ENCODE measurements at places on chromosomes 3 and 15. TPM values are rescaled to one million over a fixed set of nuclear protein-coding genes. Genes with fewer than 3 reads are reported as not detected.

DNA sequence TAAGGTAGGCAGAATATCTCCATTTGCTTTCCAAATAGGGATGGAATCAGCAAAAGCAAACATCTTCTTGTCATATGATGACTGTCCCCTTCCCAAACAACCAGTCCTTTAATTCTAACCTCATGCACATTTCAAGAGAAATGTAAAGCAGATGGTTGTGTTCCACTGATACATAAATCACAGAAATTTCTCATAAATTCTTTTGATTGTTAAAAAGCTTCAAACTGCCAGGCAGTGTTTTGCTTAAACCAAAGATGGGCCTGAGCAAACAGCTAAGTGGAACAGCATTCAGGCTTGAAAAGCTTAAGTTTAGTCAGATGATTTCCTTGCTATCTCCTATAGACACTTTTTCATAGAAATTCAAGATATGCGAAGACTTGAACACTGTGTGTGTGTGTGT, 74.3 kb upstream of the SOX2 start:
- H3K27ac ChIP-seq, result no peak overlapping the region
- no peak for DNase-seq
- H3K4me3 ChIP-seq, result no peak overlapping the region
- H3K36me3 ChIP-seq, result no peaks in the 10 kb centered on the region
- no peaks in the 10 kb centered on the region for H3K27me3 ChIP-seq
- no peaks in the 10 kb centered on the region for H3K4me1 ChIP-seq

The GCHFR gene
- total RNA-seq, result 50.8 TPM

DNA sequence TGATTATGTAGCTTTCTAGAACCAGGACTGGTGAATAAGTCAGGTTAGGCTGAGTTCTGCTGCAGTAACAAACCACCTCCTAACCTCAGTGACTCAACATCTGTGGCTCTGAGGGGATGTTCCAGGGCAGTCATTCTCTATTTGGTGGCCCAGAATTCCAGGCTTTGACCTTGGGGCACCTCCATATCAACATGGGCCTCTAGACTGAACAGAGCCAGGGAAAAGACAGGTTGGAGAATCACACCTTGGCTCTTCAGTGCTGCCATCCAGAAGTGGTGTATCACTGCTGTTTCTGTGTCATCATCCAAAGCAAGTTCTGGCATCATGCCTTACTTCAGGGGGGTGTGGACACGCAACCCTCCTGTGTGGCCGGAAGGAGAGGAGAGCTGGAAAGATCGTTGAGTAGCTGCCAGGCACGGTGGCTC, 15.3 kb downstream of the ZBTB47 start:
- H3K27ac ChIP-seq, result no peak overlapping the region
- no peaks in the 10 kb centered on the region for H3K27me3 ChIP-seq
- H3K36me3 ChIP-seq, result no peaks in the 10 kb centered on the region
- H3K4me1 ChIP-seq, result no peaks in the 10 kb centered on the region
- DNase-seq, result no peak

DNA sequence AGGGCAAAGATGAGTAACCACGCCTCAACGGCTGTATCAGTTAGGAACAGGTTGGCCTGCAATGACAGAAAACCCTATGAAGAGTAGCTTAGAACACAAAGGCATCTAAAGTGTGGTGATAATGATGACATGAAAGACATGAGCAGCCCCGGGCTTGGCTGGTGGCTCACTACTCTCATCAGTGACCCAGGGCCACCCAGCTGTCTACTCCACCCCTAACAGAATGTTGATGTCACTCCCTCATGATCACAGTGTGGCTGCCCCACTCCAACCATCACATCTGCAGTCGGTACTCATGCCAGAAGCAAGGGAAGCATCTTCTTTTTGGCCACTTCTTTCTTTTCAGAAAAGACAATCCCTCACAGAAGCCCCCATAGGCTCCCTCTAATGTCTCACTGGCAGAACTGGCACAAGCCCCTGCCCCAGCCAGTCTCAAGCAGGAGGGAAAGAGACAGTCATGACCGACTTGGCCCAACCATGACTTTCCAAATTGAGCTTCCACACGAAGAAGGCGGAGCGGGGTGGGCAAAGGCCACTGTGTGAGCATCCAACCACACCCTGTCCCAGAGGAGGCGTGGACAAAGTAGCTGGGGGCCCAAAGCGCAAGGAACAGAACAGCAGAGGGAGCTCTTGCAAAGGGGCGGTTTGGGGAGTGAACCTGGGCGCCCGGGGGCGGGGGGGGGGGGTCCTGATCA, 72.0 kb upstream of the IQSEC1 start:
- no peak overlapping the region for H3K27ac ChIP-seq
- DNase-seq, result no peak
- H3K4me1 ChIP-seq, result peaks cover 11% of the 10 kb centered on the region
- no peak overlapping the region for H3K4me3 ChIP-seq
- H3K27me3 ChIP-seq, result no peaks in the 10 kb centered on the region
- no peaks in the 10 kb centered on the region for H3K36me3 ChIP-seq

GRCh38 chr3:24522146-24522579, 27.5 kb upstream of the THRB start:
- H3K27me3 ChIP-seq, result peaks cover 28% of the 10 kb centered on the region
- DNase-seq, result no peak
- no peaks in the 10 kb centered on the region for H3K36me3 ChIP-seq
- H3K4me1 ChIP-seq, result no peaks in the 10 kb centered on the region

The LTF gene
- not detected for total RNA-seq

The CELF6 gene
- total RNA-seq, result 0.70 TPM

- no peak overlapping the region for H3K27ac ChIP-seq
- no peaks in the 10 kb centered on the region for H3K27me3 ChIP-seq
- peaks cover 5% of the 10 kb centered on the region for H3K36me3 ChIP-seq
- no peak overlapping the region for H3K4me3 ChIP-seq
- H3K4me1 ChIP-seq, result no peaks in the 10 kb centered on the region
- DNase-seq, result no peak
These were observed 7.2 kb upstream of the MAP4 start for GRCh38 chr3:48023377-48023776.

- DNase-seq, result no peak
- no peak overlapping the region for H3K27ac ChIP-seq
- H3K27me3 ChIP-seq, result no peaks in the 10 kb centered on the region
- no peaks in the 10 kb centered on the region for H3K36me3 ChIP-seq
- no peak overlapping the region for H3K4me3 ChIP-seq
These were observed 109.7 kb upstream of the FAM3D start for GRCh38 chr3:58776231-58776630.

The NCBP2 gene
- 52.4 TPM for total RNA-seq

GRCh38 chr3:127847236-127847720, 25.0 kb upstream of the MGLL start:
- H3K27me3 ChIP-seq, result peaks cover 20% of the 10 kb centered on the region
- no peaks in the 10 kb centered on the region for H3K36me3 ChIP-seq
- no peak for DNase-seq
- no peaks in the 10 kb centered on the region for H3K4me1 ChIP-seq
- H3K4me3 ChIP-seq, result no peak overlapping the region

- DNase-seq, result no peak
- H3K36me3 ChIP-seq, result no peaks in the 10 kb centered on the region
- no peak overlapping the region for H3K27ac ChIP-seq
These were observed 805.4 kb upstream of the ALCAM start for GRCh38 chr3:104561324-104561723.

DNA sequence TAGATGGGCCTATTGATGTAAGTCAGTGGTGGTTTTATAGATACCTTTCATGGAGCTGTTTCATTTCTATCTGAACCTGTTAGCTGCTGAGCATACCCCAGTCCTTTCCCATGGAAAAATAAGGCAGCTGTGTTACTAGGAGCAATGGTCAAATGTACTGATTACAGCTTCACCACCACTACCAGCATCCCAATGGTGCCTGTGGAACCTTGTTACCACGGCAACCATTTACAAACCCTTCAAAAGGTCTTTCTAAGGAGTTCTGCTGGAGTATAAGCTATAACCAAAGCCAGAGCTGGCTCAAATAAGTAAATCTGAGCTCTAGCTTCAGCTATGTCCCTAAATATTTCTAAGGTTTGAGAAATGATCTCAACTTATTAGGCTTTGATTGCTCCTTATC, 133.4 kb upstream of the ACP3 start:
- no peak for DNase-seq
- no peak overlapping the region for H3K4me3 ChIP-seq
- H3K36me3 ChIP-seq, result no peaks in the 10 kb centered on the region
- no peak overlapping the region for H3K27ac ChIP-seq

- H3K36me3 ChIP-seq, result no peaks in the 10 kb centered on the region
- H3K4me3 ChIP-seq, result no peak overlapping the region
- H3K4me1 ChIP-seq, result peaks cover 30% of the 10 kb centered on the region
- H3K27me3 ChIP-seq, result peaks cover 53% of the 10 kb centered on the region
- DNase-seq, result no peak
- no peak overlapping the region for H3K27ac ChIP-seq
These were observed 12.8 kb downstream of the FOXL2 start for GRCh38 chr3:138933981-138934691.

GRCh38 chr3:124351430-124352148, 359.7 kb upstream of the ROPN1 start:
- no peaks in the 10 kb centered on the region for H3K36me3 ChIP-seq
- no peak overlapping the region for H3K4me3 ChIP-seq
- H3K4me1 ChIP-seq, result no peaks in the 10 kb centered on the region
- H3K27ac ChIP-seq, result no peak overlapping the region

- no peak overlapping the region for H3K4me3 ChIP-seq
- H3K4me1 ChIP-seq, result no peaks in the 10 kb centered on the region
- DNase-seq, result no peak
- H3K27me3 ChIP-seq, result peaks cover 8% of the 10 kb centered on the region
- H3K27ac ChIP-seq, result no peak overlapping the region
- H3K36me3 ChIP-seq, result no peaks in the 10 kb centered on the region
These were observed 37.2 kb downstream of the AMOTL2 start for GRCh38 chr3:134337071-134337482.

The VIPR1 gene
- total RNA-seq, result 9.1 TPM

The KNG1 gene
- not detected for total RNA-seq

DNA sequence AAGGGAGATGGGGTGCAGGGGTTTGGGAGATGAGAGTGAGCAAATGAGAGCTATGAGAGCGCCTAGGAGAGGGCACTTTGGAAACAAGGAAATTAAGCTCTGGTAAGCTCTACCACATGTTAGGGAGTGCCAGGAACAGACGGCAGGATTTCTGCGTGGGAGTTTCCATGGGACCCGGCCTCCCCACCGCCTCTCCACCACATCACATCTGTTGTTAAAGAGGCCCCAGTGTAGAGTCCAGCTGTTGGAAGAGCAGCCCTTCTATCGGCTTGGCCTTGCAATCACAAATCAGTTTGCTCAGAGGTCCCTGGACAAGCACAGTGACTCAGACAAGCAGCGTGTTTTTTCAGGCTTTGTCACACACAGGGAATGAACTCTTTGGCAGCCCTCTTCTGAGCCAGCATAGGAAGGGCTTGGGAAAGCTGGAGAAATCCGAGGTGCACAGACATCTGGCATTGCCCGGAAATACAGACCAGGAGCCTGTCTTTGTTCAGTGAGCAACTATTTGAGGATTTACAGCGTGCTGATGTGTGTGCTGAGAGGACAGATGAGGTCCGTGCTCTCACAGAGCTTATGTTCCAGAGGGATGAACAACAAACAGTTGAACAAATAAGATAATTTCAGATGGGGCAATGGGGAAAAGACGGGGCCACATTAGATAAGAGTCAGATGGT, 370.6 kb upstream of the PROK2 start:
- no peak overlapping the region for H3K27ac ChIP-seq
- no peak overlapping the region for H3K4me3 ChIP-seq
- H3K27me3 ChIP-seq, result no peaks in the 10 kb centered on the region
- DNase-seq, result no peak

GRCh38 chr15:65132878-65133547, 595 bp downstream of the PDCD7 start:
- H3K27ac ChIP-seq, result peak overlapping the region; percentile 90
- H3K36me3 ChIP-seq, result peaks cover 18% of the 10 kb centered on the region
- H3K4me1 ChIP-seq, result peaks cover 19% of the 10 kb centered on the region
- H3K4me3 ChIP-seq, result peak overlapping the region; percentile 90

- no peaks in the 10 kb centered on the region for H3K27me3 ChIP-seq
- peaks cover 18% of the 10 kb centered on the region for H3K4me1 ChIP-seq
- no peak overlapping the region for H3K27ac ChIP-seq
- peaks cover 14% of the 10 kb centered on the region for H3K36me3 ChIP-seq
These were observed 36.1 kb downstream of the TRAK1 start for GRCh38 chr3:42127226-42127625.

GRCh38 chr3:72186400-72186855, 401.5 kb upstream of the PROK2 start:
- H3K4me3 ChIP-seq, result no peak overlapping the region
- H3K36me3 ChIP-seq, result no peaks in the 10 kb centered on the region
- no peak for DNase-seq
- H3K4me1 ChIP-seq, result no peaks in the 10 kb centered on the region

Measured in activated CD8-positive, alpha-beta T cell treated with anti-CD3 and anti-CD28 coated beads, Interleukin-2, amount 10 ng/mL, durations not matched to agents 7 days and 5 days (primary cell).